ENCODE measurements at places on chromosomes 7 and 10.

GRCh38 chr7:128055637-128056036, 24.4 kb upstream of the LRRC4 start:
- no peak for DNase-seq

DNA sequence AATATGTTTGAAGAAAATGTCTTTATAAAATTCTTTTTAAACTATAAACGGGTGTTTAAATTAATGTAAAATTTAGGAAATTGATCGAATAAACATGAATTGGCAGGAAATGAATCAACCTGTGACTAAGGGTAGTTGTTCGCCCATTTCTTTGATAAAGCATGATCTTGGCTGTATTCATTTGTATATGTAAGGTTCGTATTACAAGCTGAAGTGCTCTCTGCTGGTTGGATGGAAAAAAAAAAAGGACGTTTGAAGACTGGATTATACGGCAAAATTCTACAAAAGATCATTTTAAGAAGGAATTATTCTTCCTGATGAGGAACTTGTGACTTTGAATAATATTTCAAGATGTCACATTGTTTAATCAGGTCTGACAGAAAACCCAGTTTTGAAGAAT, 185.4 kb upstream of the ANK3 start:
- DNase-seq = no peak

- no peak for DNase-seq
Measured at GRCh38 chr7:6256109-6256483, 16.3 kb downstream of the CYTH3 start.

- no peak for DNase-seq
Measured at GRCh38 chr10:80471001-80471400, 16.9 kb downstream of the TSPAN14 start.

DNA sequence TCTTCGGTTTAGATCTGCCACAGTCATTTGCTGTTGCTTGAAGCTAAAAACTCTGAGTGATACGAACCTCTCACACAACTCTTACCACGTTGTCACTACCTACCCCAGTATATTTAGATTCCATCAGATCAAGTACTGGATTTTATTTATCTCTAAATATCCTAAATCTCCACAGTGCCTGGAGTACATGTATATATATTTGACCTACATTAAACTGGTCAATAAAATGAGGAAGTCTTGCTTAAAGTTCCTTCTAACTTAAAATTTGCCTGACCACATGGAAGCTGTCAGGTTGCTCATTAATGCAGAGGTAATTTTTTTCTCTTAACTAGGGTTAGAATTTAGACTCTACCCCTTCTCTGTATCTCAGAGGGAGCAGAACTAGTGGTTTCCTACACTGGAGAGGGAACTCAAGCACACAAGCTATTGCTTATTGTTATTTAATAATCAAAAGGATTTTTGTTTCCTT, 3.1 kb upstream of the MACC1 start:
- no peak for DNase-seq

DNA sequence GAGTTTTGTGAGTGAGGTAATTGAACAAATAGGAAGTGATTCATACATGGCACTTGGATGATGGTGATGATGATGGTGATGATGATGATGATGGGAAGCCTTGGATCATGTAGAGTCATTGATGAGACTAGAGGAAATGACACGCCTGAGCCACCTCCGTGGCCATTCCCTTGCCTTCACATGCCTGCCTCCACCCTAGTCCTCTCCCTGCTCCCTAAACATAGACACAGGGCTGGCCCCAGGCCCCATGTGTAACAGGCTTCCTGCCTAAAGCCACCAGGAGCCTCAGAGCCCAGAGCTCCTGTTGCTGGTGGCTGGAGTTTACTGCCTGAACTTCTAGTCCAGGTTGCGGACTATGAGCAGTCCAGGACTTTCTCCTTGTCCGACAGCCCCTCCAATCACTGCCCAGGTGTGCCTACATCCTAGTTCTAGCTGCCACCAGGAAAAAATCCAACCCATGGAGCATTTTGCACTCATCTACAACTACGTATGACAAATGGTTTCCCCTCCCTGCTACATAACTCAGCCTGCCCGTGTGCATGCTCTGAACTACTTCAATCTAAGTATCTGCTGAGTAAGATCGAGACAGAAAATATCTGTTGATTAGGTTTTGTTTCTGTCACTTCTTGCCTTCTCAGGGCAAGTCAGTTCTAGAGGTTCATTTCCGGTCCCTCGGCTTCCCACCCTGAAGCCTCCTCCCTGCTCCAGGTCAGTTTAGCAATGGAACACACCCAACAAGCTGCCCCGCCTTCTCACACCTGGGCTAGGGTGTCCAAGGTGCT, 35.5 kb upstream of the KDM7A start:
- no peak for DNase-seq

- no peak for DNase-seq
Measured at GRCh38 chr7:101921061-101921460, 103.6 kb downstream of the CUX1 start.

DNA sequence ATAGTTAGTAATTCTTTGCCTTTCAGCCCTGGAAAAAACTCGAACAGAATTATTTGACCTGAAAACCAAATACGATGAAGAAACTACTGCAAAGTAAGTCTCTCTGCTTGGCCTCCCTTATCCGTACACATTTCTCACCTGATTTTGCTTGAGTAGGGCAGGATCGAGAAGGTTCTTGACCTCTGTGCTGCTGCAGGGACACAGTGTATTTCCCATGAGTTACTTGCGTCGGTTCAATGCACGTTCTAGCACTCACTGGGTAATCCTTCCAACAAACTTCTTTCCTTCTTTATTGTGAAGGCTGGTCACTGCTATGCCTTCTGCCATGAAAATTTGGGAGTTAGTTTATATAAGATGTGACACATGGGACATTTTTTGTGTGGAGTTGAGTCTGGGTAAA, 171.5 kb upstream of the SH2B2 start:
- no peak for DNase-seq

- peak; percentile 69 for DNase-seq
Measured at GRCh38 chr7:6705959-6706665, 635 bp downstream of the ZNF12 start.

GRCh38 chr7:88322151-88322550, 15.5 kb upstream of the STEAP4 start:
- DNase-seq = no peak
